ENCODE measurements at places on chromosomes 4 and X.

DNA sequence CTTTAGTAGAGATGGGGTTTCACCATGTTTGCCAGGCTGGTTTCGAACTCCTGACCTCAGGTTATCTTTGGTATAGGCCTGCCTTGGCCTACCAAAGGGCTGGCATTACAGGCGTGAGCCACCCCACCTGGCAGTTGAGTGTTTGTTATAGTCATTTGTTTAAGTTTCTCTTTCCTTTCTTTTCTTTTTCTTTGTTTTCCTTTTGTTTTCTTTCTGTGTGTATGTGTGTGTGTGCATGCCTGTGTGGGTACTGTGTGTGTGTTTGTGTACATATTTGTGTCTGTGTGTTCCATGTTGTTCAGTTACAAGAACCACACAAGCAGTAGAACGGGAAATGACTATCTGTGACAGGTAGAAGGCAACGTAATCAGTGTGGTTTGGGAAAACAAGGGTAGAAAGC lies 624.9 kb downstream of the FSTL5 start:
- DNase-seq, result no peak

DNA sequence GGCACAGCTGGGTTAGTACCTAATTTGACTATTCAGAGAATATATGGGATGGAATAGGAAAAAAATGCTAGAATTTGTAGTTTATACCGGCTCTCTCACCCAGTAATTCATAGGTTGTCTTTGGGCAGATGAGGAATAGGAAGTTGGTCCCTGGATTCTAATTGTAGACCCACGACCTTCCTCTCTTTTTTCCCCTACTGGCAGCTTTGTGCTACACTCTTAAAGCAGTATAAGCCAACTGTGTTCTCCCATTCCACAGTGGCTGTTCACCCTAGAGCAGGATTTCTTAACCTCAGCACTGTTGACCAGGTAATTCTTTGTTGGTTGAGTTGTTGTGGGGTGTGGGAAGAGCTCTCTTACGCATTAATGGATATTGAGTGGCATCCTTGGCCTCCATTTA lies 92.9 kb downstream of the FNIP2 start:
- no peak for DNase-seq

DNA sequence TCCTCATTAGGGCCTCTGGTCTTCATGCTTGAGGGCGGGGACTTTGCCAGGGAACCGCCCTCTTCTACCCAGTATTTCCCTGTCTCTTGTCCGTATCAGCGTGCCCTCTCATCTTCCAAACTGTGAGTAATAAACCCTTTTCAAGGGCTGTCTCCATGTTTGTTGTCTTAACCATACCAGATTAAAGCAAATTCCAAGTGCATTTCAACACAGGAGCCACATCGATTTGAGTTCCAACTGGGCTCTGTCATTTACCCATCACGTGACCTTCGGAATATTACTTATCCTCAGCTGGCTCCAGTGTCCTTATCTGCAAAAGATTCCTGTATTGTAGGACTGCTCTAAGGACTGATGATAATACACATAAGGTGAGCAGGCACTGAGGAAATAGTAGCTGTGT lies 6.4 kb upstream of the PHEX start:
- DNase-seq, result no peak

- no peak for DNase-seq
These were observed 70.0 kb downstream of the EVC2 start for GRCh38 chr4:5638316-5638715.

DNA sequence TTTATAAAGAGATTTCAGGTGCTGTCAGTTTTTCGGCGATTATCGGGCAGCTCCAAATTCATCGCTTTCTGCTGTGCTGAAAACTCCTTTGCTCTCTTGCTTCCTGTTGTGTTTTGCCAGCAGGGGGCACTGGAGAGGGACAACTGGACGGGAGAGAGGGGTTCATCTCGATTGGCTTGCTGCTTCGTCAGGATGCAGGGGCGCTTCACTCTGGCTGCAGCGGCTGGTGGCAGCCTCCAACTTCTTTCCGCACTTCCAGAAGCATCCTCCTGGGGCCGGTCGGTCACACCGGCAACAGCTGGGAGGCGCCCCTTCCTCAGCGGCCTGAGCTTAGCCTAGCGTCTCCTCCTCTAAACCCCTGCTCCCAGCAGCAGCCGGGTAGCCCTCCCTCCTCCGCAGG lies 29.5 kb downstream of the MSL3 start:
- peak; percentile 68 for DNase-seq

DNA sequence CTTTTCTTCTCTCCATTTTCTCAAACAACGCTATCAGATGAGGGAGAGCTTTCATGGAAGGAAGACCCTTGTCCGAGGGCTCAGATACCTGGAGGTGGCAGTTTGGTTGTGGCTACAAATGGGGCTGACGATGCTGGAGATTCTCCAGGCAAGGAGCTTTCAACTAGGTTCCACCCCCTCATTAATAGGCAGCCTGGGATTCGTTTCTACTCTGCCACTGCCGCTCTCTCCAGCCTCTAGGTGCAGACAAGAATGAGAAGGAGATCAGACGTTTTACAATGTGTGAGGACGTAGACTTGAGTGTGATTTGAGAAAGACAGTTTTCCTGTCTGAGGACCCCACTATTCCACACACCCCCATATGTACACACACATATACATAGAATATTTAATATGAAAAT lies 53.1 kb downstream of the ETNPPL start:
- DNase-seq, result no peak

- no peak for DNase-seq
These were observed 623.5 kb upstream of the GNPDA2 start for GRCh38 chr4:45349859-45350258.

- DNase-seq, result no peak
These were observed 7.8 kb downstream of the GATB start for GRCh38 chr4:151753056-151753455.

DNA sequence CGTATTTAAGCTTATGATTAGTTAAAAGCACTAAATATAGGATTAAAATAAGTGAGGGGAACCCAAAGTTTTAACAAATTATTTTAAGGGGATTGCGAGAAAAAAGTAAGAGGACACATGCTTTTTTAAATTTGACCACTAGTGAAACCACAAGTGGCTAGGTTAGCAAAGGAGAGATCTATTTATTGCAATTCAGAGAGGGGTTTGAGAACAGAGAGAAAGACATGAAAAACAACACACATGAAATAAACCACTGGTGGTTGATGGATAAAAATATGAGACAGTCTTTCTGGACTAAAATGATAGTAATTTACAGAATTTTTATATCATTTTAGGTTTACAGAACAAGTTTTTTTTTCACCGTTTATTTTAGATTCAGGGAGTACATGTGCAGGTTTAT lies 11.8 kb downstream of the SLC25A14 start:
- no peak for DNase-seq

GRCh38 chrX:130636277-130636676 lies 234.5 kb downstream of the RBMX2 start:
- no peak for DNase-seq

DNA sequence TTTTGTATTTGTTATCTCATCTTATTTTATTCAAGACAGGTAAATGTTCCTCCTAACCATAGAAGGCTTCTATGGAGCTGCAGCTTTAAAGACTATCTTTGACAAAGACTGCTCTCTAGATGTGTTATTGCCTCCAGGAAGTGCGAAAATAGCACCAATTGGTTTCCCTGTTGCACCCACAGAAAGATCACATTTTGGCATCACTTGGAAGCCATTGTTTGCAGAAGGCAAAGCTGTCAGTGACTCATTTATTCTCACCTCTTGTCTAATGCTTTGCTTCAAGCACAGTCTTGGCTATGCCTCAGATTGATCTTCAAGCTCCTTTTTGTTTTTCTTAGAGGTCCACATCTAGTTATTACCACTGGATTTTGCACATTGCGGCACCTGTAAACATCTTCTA lies 150.3 kb downstream of the PCDH7 start:
- DNase-seq, result no peak

DNA sequence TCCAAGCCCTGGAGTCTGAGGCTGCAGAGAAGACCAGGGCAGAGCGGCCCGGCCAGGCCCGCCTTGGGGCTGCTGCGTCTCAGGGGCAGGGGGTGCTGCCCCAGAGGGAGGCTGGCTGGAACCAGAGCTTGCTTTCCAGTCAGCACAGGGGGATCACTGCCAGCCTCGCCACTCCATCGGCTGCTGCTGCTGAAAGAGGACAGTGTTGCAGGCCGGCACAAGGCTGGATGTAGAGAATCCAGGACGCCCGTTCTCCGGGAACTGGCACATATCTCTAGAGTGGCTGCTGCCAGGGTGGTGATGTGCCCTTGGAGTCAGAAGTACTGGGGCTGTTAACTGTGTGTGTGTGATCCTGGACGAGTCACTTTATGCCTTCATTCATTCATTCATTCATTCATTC lies 31.9 kb upstream of the SORCS2 start:
- DNase-seq, result no peak

DNA sequence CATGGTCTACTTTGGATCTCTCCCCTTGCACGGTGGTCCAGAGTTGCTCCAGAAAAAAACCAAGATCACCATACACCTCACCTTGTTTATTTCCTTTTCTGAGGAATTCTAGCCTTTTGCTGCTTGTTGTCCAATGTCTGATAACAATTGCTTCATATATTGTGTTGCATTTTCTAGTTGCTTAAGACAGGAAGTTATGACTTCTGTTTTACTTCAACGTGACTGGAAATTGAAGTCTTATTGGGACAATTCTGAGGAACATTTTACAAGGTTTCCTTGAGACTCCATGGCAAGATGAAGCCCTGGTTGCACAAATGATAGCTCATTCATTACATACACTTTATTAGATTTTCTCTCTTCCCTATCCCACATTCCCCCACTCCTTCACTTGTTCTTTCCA lies 5.2 kb downstream of the CXCL1 start:
- no peak for DNase-seq

DNA sequence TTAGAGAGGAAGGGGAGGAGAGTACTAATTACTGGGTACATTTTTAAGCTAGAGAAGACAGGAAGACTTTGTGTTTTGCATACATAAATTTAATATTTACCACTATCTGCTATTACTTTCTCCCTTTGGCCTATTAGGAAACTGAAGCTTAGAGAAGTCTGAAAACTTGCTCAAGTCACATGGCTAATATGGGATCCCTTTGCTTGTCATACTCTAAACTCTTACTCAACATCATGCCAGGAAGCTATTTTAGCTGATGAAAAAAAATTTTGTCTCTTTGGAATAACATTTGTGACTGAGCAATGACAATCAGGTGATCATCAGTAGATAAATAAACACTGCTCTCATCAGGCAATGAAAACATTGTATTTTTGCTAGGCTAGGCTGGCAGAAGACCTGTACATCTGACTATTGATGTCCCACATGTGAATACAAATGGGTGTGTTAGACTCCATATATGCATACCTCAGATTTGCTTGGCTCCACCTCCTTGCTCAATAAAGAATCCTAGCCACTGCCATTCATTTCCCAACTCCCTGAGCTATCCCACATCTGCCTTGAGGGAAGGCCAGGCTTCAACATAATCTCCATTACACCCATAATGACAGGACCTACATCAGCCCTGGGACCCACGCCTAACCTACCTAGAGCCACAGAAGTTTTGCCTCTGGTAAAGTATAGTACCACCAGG lies 17.0 kb upstream of the DCLK2 start:
- peak; percentile 53 for DNase-seq

DNA sequence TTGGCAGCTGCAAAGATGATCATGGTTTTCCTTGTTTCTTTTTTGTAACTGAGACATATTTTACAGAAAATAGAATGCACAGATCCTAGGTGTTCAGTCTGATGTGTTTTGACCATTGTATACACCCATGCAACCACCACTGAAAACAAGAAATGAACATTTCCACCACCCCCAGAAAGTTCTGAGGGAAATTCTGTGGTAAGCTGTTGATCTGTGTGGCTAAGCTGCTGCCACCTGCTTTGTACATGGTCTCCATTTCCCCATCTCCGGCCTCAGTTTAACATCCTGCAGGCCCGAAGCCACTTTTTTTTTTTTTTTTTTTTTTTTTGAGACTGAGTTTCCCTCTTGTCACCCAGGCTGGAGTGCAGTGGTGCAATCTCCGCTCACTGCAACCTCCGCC lies 65.3 kb downstream of the NYX start:
- DNase-seq, result no peak

DNA sequence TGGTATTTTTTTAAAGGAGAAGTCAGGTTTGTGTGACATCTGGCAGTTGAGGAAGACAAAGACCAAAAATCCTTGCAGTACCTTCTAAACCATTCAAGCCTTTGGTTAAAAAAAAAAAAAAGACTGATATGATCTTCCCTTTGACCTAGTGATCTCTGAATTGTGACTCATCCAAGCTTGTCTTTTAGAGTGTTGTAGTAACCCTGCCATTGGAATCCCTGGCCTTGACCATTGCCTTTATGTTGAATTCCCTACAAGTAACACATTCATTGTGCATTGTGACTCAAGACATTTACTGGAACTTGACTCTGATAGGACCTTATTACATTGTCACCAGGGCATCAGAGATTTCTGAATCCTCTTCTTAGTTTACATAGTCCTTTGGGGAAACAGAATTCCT lies 1469.0 kb downstream of the TECRL start:
- no peak for DNase-seq

DNA sequence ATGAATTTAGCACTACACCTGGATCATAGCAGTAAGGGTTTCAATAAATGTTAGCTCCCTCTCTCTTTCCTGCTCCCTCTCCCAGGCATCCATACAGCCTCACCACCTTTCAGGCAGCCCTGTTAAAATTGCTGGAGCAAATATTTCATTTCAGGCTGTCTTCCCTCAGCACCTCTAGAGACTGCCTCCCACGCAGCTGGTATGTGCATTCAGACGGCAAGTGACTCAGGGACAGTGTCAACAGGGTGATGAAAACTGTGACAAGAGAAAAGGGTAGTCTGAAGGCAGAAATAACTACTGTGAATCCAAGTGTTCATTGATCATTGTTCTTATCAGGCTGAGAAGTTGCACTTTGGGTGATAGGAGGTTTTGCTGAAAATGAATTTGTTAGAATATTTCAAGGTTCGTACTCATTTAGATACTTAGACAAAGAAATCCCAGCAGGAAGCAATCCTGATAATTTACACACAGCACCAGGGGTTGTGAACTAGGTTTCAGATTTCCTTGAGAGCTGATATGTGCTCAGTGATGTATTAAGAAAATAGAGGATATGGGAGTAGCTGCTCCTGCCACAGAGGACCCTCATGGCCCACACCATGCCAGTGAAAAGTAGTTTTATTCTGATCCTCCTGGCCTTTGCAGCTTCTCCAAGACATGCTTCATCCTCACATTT lies 424.2 kb downstream of the FGF13 start:
- DNase-seq, result no peak

GRCh38 chr4:121666091-121666679 lies 30.6 kb downstream of the ANXA5 start:
- DNase-seq, result no peak

- no peak for DNase-seq
These were observed 66.2 kb upstream of the FRAS1 start for GRCh38 chr4:77990904-77991358.

DNA sequence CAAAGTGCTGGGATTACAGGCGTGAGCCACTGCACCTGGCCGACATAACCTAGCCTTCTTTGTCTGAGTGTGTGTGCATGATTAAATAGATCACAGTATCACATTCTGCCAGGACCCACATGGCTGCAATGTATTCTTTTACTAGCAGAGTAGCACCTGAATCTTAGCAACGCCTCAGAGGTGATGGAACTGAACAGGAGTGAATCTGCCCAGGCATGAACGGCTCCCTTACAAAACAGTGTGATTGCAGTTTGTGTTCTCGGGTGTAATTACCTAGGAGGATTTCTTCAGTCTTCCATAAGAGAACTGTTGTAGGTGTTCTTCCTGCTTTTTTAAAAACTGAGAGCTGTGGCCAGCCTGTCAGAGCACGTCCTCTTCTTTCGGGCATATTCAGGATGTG lies 122.7 kb upstream of the STS start:
- DNase-seq, result no peak

- no peak for DNase-seq
These were observed 106.2 kb upstream of the KLF8 start for GRCh38 chrX:56125946-56126345.

Data from inflammatory macrophage treated with lipopolysaccharide for 1 hour (primary cell).